T-helper 17 cell (primary cell): ENCODE measurements at places on chromosomes 2 and 18. TPM values are rescaled to one million over a fixed set of nuclear protein-coding genes. Genes with fewer than 3 reads are reported as not detected.

The LGALSL gene
- total RNA-seq, result 2.5 TPM

The GBX2 gene
- not detected for total RNA-seq

The ABCG8 gene
- not detected for total RNA-seq

The AKAIN1 gene
- total RNA-seq, result not detected

The CD207 gene
- 0.23 TPM for total RNA-seq

The GAREM1 gene
- total RNA-seq, result 0.13 TPM

The CXCR1 gene
- not detected for total RNA-seq

The DCDC2C gene
- not detected for total RNA-seq

The KCTD1 gene
- total RNA-seq, result 2.8 TPM

The LYPD1 gene
- total RNA-seq, result not detected

The SRD5A2 gene
- total RNA-seq, result not detected

DNA sequence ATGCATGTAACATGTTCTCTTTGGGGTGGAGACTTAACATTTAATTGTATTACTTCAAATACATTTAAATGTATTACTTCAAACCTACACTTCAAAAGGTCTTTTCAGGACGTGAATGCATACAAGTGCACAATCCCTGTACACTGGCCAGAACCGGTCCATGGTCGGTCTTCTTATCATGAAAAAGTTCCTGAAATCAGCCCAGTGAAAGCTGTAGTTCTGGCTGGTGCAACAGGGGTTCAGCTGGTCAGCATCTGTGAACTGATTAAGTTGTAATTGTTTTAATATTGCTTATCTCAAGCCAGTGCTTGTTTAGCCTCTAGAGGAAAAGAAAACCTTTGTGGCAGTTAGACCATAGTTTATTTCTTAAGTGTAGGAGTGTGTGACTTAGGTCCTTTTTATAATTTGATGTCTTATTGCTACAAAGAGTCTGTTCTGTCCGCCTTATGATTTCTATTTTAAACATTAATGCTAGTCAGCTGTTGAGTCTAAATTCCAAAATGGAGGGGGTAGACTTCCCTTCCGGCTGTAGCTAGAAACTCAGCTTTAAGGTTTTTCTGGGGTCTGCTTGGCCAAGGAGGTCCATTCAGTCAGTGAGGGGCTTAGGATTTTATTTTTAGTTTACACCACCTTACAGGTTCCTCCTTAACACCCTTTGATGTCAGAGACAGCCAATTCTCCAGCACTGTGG is 768 bp upstream of the CYBRD1 start:
- peaks cover 2% of the 10 kb centered on the region for H3K36me3 ChIP-seq
- H3K4me3 ChIP-seq, result peak overlapping the region; percentile 70
- H3K27me3 ChIP-seq, result peaks cover 53% of the 10 kb centered on the region
- peaks cover 14% of the 10 kb centered on the region for H3K4me1 ChIP-seq

- no peaks in the 10 kb centered on the region for H3K27me3 ChIP-seq
- H3K4me1 ChIP-seq, result peaks cover 8% of the 10 kb centered on the region
- DNase-seq, result no peak
- no peak overlapping the region for H3K27ac ChIP-seq
- no peaks in the 10 kb centered on the region for H3K36me3 ChIP-seq
- no peak overlapping the region for H3K4me3 ChIP-seq
Observed at GRCh38 chr2:26326514-26326913, 19.4 kb upstream of the SELENOI start.

- no peak overlapping the region for H3K4me3 ChIP-seq
- no peak for DNase-seq
- peaks cover 3% of the 10 kb centered on the region for H3K4me1 ChIP-seq
- peaks cover 63% of the 10 kb centered on the region for H3K27me3 ChIP-seq
Observed at GRCh38 chr2:65655000-65655399, 222.6 kb upstream of the SPRED2 start.

DNA sequence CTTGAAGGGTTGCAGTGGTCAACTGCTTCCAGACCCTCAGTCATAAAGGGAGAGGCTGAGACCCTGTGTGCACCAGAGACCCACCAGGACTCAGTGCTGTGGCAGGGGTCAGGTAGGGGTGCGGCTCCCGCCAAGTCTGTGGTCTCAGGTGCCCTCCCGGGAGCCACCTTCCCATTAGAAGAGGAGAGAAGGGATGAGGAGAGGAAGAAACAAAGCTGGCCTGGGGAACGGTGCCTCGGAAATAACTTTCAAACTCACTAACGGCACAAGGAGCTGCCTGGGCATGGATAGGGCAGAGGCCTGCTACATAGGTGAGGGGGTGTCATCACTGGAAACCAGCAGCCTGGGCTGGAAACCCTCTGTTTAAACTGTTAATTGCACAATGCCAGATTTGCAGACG is 84.9 kb downstream of the TPO start:
- H3K4me3 ChIP-seq, result no peak overlapping the region
- H3K27me3 ChIP-seq, result no peaks in the 10 kb centered on the region
- no peaks in the 10 kb centered on the region for H3K36me3 ChIP-seq
- H3K27ac ChIP-seq, result no peak overlapping the region

DNA sequence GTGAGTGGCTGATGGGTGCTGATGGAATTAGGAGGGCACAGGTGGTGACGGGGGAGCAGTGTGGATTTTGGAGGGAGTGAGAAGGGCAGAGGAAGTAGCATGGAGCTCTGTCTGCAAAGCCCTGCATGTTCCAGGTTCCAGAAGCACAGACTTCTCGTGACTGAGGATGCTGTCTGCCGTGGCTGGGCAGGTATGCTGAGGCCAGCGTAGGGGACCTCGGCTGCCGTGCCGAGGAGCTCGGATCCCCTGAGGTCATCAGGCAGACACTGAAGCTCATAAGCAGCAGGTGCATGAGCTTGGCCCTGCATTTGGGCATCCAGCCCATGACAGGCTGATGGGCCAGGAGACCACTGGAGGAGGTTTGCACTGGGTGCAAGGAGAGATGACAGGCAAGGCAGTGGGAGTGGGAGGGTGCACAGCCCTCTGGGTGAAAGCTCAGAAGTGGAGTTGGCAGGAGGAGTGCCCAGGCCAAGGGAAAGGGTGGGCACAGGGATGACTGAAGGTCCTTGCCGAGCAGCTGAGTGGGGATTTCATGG is 215.3 kb downstream of the SH3RF3 start:
- H3K4me1 ChIP-seq, result peaks cover 16% of the 10 kb centered on the region
- no peaks in the 10 kb centered on the region for H3K36me3 ChIP-seq
- peak overlapping the region; percentile 62 for H3K27ac ChIP-seq
- peaks cover 5% of the 10 kb centered on the region for H3K27me3 ChIP-seq

DNA sequence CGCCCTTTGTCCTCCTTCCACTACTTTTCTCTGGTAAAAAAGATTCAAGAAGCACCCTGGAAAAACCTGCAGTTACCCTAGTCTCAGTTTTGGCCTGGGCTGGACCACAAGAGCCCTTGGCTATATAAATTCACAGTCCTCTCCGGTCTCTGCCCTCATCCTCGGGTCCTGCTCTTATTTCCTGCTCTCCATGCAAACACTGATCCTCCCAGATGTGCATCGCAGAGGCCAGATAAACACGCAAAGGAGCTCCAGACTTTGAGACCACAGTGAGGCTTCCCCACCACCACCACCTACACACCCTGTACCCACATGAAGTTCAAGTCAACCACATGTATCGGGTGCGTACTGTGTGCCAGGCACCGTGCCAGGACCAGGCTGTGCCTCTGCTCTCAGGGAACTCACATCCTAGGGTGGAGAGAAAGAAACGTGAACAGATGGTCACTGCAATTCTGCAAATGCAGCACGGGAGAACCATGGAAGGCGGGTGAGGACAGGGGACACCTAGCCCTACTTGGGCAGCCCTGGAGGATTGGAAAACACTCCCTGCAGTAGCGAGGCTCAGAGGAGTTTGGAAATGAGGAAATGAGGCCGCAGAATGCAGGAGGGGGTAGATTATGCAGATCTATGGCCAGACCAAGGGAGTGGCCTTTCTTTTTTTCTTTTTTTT is 7.4 kb downstream of the CTDSP1 start:
- no peaks in the 10 kb centered on the region for H3K36me3 ChIP-seq
- peak; percentile 47 for DNase-seq
- H3K27me3 ChIP-seq, result no peaks in the 10 kb centered on the region
- H3K4me1 ChIP-seq, result peaks cover 45% of the 10 kb centered on the region
- H3K4me3 ChIP-seq, result peak overlapping the region; percentile 92
- peak overlapping the region; percentile 97 for H3K27ac ChIP-seq

DNA sequence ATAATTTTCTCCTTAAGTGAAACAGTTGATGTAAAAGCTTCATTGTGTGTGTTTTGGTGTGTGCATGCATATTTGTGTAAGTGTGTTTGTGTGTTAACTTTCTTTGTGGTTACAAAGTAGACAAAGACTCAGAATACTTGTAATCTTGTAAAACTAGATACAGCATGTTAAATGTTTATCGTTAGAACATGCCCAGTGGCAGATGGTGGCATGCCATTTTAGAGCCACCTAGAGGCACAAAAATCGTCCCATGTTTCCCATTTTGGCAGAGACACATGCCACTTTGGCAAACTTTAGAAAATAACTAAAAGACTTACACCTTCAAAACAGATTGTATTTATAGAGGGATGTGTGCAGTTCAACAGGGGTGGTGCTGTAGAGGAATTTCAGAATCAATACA is 224.1 kb downstream of the LRP1B start:
- no peaks in the 10 kb centered on the region for H3K4me1 ChIP-seq
- no peaks in the 10 kb centered on the region for H3K36me3 ChIP-seq
- H3K27ac ChIP-seq, result no peak overlapping the region
- no peak for DNase-seq

DNA sequence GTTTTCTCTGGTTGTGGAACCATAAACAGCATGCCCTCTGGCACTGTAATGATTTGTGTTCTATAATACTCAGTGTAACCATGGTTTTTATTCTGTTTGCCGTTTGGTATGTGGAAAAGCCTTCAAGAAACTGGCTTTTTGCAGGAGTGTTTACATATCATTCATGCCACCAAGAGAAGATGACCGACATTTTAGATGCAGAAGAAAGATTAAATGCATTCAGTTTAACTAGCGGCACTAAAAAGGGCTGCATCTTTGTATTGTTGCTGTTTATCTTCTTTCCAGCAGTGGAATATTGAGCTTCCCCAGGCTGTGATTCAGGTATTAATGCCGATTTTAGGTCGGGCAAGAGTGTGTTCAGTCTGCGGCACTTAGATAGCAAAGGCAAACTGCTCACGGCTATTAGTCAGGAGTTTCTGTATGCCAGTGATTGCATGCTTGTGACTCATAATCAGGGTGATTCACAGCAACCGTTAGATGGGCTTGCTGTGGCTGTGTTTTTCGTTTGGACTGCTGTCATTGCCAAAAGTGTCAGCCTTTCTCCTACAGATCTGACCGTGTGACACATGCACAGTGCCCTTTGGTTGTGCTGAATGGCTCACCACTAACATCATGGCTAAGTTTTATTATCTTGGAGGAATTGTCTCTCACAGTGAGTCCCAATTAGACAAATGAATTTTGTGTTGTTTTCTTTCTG is 479.7 kb downstream of the PARD3B start:
- H3K27me3 ChIP-seq, result no peaks in the 10 kb centered on the region
- H3K27ac ChIP-seq, result peak overlapping the region; percentile 6
- peak overlapping the region; percentile 37 for H3K4me3 ChIP-seq
- DNase-seq, result no peak

GRCh38 chr2:26911911-26912861 is 58.3 kb upstream of the MAPRE3 start:
- peaks cover 5% of the 10 kb centered on the region for H3K36me3 ChIP-seq
- peaks cover 31% of the 10 kb centered on the region for H3K27me3 ChIP-seq
- no peak overlapping the region for H3K27ac ChIP-seq
- H3K4me1 ChIP-seq, result no peaks in the 10 kb centered on the region
- H3K4me3 ChIP-seq, result no peak overlapping the region

DNA sequence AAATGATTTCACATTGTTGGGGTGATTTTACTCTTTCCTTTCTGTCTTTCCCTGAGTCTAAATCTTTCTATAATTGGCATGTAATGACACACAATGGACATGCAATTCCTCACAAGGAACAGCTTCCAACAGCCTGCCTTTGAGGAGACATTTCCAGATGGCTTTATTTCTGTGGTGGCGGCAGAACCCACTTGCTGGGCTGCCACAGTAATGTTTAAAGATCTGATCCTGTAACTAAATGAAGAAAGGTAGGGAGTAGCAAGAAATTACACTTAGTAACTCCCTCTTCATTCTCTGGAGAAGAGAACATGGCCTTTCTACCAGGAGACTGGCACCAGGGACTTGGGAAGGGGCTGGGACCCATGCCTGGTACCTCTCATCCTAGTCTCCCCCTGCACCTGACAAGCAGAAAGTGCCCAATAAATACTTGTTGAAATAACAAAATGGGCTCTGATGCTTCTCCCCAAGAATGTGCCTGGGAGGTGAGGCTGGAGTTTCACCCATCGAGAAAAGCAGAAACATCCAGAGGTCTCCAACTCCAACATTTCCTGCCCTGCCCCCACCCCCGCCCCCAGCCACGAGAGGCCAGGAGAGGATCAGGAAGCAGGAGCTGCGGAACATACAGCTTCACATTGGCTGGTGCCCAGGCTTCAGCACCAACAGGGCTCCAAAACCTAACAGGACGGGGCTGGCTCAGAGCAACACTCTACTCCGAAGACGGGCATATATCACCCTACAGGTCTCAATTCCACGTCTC is 92.1 kb downstream of the PXDN start:
- H3K36me3 ChIP-seq, result peaks cover 2% of the 10 kb centered on the region
- DNase-seq, result no peak
- H3K4me3 ChIP-seq, result no peak overlapping the region
- no peaks in the 10 kb centered on the region for H3K4me1 ChIP-seq

GRCh38 chr2:241606186-241606585 is 30.8 kb downstream of the THAP4 start:
- peaks cover 14% of the 10 kb centered on the region for H3K4me1 ChIP-seq
- H3K27me3 ChIP-seq, result no peaks in the 10 kb centered on the region
- DNase-seq, result no peak
- H3K27ac ChIP-seq, result no peak overlapping the region
- no peak overlapping the region for H3K4me3 ChIP-seq

GRCh38 chr2:85213901-85214512 is 80.8 kb downstream of the TCF7L1 start:
- H3K36me3 ChIP-seq, result no peaks in the 10 kb centered on the region
- H3K27me3 ChIP-seq, result peaks cover 61% of the 10 kb centered on the region
- no peak for DNase-seq
- no peak overlapping the region for H3K4me3 ChIP-seq

- H3K27ac ChIP-seq, result no peak overlapping the region
- no peak overlapping the region for H3K4me3 ChIP-seq
- peaks cover 5% of the 10 kb centered on the region for H3K27me3 ChIP-seq
- DNase-seq, result no peak
- H3K36me3 ChIP-seq, result no peaks in the 10 kb centered on the region
Observed at GRCh38 chr2:133788386-133788785, 220.1 kb upstream of the NCKAP5 start.

- H3K4me1 ChIP-seq, result no peaks in the 10 kb centered on the region
- H3K27me3 ChIP-seq, result no peaks in the 10 kb centered on the region
- no peaks in the 10 kb centered on the region for H3K36me3 ChIP-seq
- no peak overlapping the region for H3K27ac ChIP-seq
Observed at GRCh38 chr2:150374492-150374891, 113.0 kb downstream of the RND3 start.

- peak overlapping the region; percentile 90 for H3K27ac ChIP-seq
- DNase-seq, result no peak
- H3K27me3 ChIP-seq, result no peaks in the 10 kb centered on the region
- peak overlapping the region; percentile 94 for H3K4me3 ChIP-seq
Observed at GRCh38 chr18:21703241-21703820, 1.2 kb downstream of the ABHD3 start.
